ENCODE measurements at places on chromosomes 16 and 17.

DNA sequence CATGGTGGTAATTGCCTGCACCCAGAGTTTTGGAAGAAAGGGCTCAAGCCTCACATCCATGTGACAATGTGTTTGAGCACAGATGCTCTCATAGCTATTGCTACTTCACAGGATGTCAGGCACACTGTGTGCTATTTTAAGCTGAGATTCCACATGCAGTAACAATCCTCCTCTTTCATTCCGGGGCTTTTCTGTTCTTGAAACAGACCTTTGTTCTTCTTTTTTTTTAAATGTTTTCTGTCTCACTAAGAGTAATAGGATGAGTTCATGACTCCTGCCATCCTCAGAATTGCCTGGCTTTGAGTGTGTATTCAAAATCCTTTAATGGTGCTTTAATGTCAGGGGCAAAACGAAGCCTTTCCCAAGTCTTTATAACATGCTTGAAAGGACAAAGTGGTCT is 198.9 kb downstream of the ABCC12 start:
- no peak for DNase-seq

- no peak for DNase-seq
Observed at GRCh38 chr17:48970224-48970623, 1.8 kb upstream of the GIP start.

DNA sequence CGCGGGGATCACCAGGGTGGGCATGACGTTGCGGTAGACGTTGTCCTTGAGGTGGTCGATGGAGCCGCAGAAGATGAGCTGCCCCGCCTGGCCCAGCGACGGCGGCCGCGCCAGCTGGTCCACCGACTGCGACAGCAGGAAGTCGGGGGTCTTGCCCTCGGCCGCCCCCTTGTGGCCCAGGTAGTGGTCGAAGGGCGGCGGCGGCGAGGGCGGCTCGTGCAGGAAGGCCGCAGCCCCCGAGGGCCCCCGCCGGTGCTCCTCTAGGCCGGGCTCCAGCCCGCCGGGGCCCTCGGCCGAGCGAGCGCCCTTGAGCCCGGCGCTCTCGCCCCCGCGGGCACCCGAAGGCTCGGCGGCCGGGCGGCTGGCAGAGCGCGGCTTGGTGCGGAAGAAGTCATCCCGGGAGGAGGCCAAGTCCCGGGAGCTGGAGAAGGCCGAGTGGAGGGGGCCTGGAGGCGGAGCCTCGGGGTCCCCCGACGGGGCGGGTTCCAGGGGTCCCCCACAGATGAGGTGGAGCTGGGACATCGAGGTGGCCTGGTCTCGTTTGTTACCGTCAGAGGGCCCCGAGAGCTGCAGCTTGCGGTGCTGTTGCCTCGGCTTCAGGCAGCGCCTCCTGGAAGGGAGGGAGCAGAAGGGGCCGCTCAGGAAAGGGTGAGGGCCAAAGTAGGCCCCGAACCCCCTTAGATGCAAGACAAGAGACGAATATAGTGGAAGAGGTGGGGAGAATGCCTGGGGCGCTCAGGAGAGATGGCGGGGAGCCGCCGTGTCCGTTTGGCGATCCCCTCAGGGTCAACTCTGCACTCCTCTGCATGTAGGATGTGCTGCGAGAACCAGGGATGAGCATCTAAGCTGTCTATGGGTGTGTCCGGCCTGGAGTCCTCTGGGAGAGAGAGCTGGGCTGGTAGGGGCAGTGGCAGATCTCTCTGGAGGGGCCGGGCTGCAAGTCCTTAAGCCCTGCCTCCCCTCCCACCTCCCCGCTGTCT is 8.8 kb downstream of the FAM171A2 start:
- DNase-seq: peak; percentile 73

DNA sequence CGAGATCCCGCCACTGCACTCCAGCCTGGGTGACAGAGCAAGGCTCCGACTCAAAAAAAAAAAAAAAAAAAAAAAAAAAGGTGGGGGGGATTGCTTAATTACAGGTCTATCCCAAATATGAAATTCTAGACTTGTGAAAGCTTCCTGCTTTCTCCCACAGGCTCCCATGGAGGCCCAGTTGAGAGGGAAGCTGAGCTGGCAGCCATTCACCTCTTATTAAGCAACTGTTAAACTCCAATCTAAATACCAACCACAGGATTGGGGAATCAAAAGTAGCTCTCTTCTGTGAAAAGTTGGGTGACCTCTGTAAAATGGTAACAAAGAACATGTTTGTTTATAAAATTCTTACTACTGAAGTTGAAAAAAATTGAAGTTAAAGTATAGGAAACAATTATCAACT is 45.8 kb upstream of the STAC2 start:
- DNase-seq: no peak

- DNase-seq: peak; percentile 5
Observed at GRCh38 chr17:79623786-79624717, 13.2 kb upstream of the RBFOX3 start.

DNA sequence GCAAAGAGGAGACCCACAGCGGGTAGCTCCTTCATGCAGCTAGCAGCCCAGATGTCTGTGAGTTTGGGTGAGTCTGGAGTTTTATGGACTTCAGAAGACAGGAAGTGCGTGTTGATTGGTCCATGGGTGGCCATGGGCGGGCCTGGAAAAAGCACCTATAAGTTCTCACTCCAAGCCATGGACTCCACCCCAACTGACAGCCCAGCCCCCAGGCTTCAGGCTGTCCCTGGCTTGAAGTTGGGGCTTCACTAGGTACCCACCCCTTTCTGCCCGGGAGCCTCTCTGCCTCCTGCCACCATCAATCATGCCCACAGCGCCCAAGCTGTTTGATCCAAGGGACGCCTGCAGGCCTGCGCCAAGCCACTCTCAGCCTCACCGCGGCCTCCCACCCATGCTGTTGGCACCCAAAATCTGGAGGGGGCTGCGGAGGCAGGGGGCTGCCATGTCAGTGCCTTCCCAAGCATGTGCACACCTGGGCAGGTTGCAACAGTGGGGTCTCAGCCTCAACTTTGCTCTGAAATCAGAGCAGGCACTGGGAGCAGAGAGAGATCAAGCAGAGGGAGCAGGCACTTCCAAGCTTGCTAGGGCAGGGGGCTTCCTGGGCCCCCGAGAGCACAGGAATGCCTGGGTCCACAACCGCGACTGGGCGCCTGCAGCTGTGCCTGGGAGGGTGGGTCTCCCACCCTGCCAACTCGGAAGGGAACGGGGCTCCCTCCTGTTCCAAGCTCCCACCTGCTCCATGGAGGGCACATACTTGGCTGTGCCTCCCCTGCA is 1503.7 kb downstream of the CDH11 start:
- no peak for DNase-seq

DNA sequence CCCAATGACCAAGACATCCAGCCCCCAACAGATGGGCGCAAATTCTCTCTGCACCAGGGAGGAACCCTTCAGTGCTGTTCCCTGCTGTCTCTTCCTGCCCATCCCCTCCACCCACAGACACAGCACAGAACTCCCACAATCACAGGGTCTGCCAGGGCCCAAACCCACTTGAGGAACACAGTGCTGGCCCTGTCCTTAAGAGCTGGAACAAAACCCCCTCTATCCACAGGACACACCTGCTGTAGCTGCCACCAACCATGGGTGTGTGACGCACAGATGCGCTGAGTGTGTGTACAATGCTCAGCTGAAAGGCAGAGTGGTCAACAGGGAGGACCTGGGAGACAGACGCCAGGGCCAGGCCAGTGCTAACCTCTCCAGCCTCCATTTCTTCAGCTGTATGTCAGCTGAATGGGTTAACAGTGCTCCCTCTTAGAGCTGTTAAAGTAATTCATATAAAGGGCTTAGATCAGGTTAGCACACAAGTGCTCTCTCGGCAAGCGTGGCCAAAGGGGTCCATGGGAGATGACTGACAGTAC is 62.1 kb downstream of the AMFR start:
- DNase-seq: no peak

DNA sequence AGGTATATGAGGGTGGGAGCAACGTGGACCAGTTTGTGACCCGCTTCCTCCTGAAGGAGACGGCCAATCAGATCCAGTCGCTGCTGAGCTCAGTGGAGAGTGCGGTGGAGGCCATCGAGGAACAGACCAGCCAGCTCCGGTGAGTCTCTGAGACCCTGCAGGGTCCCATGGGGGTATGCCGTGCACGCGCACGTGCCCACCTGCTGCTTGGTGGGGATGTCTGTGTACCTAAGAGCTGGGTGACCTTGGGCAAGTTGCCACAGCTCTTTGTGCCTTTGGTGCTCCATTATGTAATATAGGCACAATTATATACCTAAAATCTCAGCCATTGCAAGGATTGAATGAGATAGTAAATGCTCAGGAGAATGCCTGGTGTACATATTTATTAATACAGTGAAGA is 22.4 kb downstream of the NECAB2 start:
- no peak for DNase-seq

GRCh38 chr16:82899006-82899405 is 272.2 kb downstream of the CDH13 start:
- DNase-seq: no peak

DNA sequence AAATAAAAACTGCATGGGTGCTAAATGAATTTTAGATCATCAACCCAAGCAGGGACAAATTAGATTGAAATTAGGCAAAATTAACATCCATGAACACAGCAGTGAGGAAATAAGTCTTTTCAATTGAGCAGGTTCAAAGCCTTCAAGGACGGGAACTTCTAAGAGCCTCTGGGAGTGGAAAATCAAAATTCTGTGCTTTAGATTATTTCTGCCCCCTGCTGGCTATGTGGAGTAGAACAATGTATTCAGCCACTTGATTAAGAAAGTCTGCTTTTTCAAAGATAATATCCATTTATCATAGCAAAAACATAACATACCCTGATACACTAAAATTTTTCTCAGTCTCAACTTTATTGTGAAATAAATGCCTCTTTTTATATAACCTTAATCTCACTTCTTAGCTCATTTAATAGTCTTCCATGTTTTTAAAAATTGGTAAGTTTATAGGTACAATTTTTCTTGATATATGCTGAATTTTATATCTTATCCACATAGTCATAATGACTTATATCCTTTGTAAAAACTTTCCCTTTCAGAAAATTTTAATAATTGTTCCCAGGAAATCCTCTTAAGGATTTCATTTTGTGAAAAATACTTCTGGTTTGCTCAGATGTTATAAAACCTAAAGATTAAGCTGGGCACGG is 28.1 kb upstream of the NOL11 start:
- peak; percentile 41 for DNase-seq

DNA sequence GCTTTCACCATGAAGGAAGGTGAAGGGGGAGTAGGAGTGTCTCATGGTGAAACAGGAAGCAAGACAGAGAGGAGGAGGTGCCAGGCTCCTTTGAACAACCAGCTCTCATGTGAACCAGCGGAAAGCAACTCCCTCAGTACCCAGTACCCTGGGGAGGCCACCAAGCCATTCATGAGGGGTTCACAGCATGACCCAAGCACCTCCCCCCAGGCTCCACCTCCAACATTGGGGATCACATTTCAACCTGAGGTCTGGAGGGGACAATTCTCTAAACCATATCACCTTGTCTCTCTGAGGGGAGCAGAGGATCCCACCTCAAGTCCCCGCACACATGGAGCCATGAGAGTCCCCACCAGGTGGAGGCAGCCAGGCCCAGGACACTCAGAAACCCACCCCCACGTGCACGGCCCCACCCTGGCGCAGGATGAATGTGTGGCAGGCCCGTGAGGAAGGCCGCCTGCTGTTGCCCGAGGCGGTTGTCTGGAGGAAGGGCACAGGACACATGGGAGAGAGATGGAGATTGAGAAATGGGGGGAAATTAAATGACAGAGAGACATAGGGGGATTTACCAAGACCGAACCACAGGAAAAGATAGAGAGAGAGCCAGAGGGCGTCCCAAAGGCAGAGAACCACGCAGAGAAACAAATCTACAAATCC is 85.9 kb downstream of the TMEM132E start:
- DNase-seq: no peak

DNA sequence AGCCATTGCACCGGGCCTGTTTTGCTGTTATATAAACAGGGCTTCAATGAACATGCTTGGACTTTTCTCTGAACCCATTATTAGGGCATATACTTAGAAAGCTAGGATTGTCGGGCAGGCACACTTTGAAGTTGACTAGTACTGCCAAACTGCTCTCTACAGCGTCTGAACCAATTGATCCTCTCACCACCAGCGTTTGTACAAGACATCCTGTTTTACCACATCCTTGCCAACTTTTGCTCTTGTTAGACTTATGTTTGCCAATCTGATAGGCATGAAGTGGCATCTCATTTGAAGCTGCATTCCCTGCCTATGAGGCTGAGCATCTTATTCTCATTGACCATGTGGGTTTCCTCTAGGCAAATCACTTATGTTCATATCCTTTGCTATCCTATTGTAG is 7.4 kb upstream of the PPP1R9B start:
- no peak for DNase-seq

DNA sequence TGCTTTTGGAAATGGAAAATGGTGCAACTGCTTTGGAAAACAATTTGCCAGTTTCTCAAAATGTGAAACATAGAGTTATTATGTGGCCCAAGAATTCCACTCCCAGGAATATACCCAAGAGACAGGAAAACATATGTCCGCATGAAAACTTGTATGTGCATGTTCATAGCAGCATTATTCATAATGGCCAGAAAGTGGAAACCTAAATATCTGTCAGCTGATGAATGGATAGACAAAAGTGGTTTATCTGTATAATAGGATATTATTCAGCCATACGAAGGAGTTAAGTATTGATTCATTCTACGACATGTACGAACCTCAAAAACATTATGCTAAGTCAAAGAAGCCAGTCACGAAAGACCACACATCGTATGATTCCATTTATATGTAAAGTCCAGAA is 7.7 kb upstream of the COTL1 start:
- DNase-seq: no peak

DNA sequence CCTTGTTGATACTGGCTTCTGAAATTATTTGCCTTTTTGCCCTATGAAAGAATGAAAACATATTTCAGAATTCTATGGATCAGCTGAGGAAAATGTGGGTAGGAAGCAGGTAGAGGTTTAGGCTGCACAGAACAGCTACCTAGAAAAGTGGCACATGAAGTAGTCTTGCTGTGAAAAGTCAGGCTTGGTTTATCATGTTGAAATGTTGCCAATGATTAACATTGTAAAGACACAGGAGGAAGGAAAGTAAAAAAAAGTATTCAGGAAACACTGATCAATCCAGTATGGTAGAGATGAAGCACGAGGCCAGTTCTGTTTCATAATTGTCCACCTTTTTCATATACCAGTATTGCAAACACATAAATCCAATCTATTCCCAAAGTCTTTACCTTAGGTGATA is 29.9 kb downstream of the ABCA6 start:
- no peak for DNase-seq
